ENCODE measurements at places on chromosomes 5 and 9.
A peak's percentile ranks its signal among the peaks of the same experiment; 100 is the strongest.

GRCh38 chr9:137007816-137008270 lies 11.5 kb upstream of the CLIC3 start:
- DNase-seq: no peak

- DNase-seq: no peak
These were observed 20.1 kb upstream of the IFNB1 start for GRCh38 chr9:21097817-21098216.

GRCh38 chr5:10452768-10453331 lies 11.2 kb downstream of the ROPN1L start:
- no peak for DNase-seq

DNA sequence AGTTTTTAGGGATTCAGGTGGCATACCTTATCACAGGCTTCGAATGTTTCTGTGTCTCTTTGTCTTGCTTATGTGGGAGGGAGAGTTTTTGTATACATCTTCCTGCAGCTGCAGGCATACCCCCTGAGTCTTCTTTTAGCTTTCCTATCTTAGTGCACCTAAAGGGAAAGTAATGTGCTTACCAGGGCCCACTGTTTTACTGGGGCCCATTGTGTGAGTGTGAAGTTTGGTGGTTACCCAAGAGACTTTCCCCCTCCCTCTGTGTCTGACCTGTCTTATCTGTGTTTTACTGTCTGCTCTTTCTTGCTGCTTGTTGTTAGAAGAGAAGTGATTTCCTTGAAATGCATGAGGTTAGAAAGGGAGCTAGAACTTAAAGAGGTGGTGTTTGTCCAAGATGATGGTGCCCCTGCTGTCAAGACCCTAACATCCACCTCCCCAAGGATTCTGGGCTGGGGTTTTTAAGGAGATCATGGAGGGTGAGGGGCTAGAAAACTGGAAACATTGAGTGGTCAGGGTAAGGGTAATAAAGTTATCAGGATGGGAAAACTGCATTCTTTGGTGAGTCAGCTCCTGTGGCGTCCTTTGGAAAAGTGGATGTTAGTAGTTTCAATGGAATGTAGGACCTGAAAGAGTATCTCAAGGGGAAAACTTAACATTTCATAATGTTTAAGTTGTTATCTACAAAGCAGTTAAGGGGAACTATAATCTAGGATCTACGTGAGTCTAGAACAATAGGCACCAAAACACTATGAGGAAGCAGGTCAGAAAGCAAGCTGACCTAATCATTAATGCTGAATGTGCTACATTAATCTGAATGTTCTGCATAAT lies 583.5 kb upstream of the TUSC1 start:
- no peak for DNase-seq

GRCh38 chr9:37948417-37948980 lies 44.6 kb upstream of the SLC25A51 start:
- DNase-seq: no peak

DNA sequence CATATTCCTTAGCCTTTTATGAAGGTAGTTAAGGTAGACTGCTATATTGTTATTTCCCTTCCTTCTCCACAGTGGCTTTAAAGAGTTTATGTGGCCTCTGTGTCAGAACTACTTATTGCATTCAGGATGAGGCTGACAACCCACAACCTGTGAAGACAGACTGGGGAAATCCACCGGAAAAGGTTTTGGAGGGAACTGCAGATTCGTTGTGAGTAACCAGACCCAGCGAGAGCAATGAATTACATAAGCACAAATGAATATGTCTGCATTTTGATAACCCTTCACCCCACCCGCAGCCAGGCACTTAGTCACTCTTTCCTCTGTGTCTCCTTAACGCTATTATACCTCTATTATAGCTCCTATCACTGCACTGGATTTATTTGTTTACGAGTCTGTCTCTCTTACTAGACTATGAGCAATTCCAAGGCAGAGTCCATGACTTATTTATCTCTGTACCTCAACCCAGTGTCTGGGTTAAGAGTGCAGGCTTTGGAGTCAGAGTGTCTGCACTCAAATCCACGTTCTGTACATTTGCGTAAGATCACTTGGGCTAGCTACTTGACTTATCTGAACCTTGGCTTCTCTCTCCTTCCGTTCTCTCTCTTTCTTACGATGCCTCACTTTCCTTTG lies 19.2 kb downstream of the KCTD16 start:
- DNase-seq: peak; percentile 61

DNA sequence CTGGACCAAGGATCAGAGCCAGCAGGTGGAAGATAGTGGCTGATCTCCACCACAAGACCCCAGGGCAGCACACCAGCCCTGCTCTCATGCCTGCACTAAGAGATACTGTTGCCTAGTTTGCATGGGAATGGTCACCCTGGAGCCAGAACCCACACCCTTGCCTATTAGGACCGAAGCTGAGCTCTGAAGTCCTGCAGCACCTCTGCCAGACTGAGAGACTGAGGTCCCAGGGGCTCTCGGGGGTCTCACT lies 11.3 kb downstream of the ACSL6 start:
- DNase-seq: no peak

DNA sequence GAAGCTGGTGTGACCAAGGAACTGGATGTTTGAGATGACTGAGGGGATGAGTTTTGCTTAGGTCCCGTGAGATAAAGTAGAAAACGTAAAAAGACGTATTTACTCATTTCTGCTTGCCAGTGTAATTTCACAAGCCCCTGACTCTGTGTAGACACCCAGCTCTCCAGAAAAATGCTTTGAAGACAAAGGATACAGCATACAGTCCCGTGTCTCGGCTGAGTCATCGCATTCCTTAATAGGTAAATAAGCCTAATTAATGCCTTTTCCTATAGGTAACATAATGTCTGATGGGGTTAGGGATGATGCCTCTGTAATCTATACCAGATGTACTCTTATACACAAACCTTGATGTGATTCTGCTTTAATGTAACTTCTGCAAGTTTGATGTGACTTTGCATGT lies 20.2 kb downstream of the S100Z start:
- DNase-seq: no peak

- no peak for DNase-seq
These were observed 657.8 kb downstream of the TLE1 start for GRCh38 chr9:81031422-81032029.

DNA sequence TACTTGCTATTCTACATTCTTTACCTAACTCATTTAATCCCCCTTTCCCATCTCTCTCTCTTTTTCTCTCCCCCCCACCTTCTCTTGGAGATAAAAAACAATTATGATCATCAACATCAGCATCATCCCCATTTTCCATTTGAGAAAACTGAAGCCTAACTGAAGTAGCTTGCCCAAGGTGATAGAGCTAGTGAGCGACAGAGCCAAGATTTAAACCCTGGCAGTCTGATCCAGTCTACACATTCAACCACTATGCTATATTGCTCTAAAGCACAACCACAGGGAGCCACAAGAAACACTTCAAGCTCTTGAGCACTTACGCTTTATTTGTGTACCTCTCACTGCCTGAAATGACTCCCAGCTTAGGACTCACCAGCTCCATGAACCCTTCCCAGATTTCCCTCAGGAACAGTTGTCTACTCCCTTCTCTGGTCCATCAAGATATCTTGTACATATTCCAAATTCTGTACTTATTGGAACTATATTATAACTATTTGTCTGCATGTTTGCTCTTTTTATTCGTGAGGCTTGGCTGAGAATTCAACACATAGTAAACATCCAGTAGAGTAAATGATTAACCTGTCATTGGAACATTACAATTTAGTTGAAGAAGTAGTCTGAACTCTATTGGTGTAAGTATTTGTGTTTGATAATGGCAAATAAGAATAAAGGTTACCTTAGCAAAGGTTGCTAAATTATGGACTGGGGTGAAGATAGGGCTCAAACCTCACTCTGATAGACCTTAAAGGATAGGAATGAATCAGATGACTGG lies 164.8 kb downstream of the EFNA5 start:
- DNase-seq: no peak

DNA sequence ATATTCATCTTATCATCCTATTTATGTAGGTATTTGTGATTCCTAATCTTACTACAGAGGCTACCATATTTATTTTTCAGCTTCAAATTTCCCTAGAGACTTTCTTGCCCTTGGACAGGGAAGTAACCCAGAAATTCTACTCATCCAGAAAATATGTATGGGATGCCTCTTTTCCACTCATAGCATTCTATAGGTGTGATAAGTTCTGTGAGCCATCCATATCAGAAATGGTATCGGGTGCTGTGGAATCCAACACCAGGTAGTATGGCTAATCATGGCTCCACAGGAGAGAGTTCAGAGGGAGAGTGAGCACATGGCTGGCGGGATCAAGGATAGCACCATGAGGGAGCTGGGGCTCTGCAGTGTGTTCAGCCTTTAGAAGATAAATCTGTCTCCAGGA lies 349.3 kb upstream of the ACTBL2 start:
- DNase-seq: no peak

DNA sequence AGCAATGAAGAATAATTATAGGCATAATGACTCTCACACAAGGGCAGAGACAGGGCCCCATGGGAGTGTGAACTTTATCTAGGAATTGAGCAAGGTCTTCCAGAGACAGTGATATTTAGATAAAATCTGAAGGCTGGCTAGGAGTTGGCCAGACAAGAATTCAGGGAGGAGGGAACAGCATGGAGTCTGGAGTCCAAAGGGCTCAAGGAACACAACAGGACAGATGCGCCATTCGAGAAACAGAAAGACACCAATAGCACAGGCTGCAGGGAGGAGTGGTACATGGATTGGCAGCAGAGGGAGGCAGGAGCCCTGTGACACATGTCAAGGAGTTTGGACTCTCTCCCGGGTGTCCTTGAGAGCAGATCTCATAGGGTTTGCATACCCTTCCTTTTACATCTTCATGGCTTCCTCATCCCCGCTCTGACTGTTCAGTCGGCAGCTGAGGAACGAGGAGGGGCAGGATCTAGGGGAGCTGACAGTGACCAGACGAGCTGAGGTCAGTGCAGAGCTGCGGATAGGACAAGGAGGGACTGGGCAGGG lies 64.0 kb upstream of the XPA start:
- no peak for DNase-seq

GRCh38 chr5:73278693-73279092 lies 105.7 kb downstream of the TMEM174 start:
- no peak for DNase-seq

GRCh38 chr5:115709585-115709984 lies 83.7 kb upstream of the TMED7 start:
- no peak for DNase-seq

GRCh38 chr5:59330680-59331079 lies 562.8 kb downstream of the PDE4D start:
- DNase-seq: no peak

- DNase-seq: no peak
These were observed 20.8 kb upstream of the CERCAM start for GRCh38 chr9:128399861-128400260.

- DNase-seq: no peak
These were observed 225.1 kb upstream of the TBCA start for GRCh38 chr5:78001197-78001596.

DNA sequence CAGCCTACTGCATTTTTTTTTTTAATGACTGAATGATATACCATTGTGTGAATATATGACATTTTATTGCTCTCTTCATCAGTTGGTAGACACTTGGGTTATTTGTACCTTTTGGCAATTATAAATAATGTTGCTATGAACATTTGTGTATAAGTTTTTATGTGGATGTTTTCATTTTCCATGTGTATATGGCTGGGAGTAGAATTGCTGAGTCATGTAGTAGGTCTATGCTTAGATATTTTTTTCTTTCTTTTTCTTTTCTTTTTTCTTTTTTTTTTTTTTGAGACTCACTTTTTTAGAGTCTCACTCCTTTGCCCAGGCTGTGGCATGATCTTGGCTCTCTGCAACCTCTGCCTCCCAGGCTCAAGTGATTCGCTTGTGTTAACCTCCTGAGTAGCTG lies 32.9 kb upstream of the FAM120AOS start:
- no peak for DNase-seq

DNA sequence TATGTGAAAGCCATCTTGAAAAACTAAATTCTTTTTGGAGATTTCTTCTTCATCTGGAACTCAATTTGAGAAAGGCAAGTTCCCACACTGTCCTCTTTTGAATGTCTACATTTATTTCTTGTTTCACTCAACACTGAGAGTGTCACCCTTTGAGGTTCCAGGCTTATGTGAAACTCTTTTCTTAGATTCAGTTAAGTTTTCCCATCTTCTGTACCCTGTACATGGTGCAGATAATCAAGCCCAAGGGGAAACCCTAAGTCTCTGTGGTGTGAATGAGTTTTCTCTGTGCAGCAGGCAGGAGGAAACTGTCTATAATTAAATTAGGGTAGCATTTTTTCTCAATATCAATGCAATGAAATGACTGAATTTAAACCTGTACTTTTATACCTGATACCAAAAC lies 72.3 kb upstream of the PRLR start:
- DNase-seq: no peak

DNA sequence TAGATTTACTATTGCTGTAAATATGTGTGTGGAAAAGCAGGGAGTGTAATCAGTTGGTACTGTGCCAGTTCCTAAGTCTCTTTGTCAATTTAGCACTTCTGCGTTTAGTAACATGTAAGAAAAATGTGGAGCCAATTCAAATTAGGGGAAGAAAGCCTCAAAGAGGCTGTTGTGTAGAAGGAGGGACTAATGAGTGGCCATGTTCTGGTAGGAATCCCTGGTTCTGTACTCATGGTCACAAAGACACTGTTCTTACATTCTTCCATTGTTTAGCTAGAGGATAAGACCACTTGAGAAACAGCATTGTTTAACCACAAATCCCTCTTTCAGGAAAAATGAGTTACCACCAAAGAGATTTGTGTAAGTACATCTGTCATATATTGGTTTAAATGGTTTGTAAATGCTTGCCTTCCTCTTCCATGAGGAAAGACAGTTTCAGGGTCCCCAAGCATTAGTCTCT lies 14.9 kb downstream of the ARHGEF28 start:
- no peak for DNase-seq

DNA sequence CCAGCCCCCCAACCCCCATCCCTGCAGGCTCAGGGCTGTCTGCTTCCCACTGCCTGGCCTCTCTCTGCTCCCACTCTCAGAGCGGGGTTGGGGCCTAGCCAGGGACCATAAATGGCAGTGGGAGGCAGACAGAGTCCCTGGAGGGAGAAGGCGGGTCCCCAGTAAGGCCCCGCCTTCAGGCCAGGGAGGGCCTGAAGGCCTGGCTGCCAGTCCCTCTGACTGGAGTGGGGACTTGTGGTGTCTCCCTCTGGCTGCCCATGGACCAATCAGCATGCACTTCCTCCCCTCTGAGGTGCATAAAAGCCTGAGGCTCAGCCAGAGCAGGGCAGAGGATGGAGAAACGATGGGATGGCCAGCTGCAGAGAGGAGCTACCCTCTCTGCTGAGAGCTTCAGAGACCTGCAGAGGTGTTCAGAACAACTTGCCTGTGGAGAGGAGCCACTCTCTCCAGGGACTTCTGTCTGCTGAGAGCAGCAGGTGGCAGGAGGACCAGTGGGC lies 2.7 kb upstream of the BTNL9 start:
- no peak for DNase-seq

DNA sequence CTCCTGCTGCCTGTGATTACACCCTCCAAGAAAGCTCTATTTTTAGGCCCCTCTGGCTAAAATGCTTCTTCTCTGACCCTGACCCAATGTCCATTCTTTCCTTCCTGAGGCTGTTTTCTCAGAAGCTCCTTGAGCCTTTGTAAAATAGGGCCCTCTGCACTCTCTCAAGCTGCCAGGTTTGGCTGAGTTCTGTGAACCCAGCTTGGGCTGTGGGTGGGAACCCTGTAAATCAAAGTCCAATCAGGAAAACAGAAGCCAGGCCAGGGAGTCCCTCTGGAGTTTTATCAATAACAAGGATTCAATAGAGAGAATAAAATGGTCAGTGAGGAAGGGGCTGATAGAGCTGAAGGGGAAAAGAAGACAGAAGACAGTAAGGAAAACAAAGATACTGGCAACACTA lies 43.7 kb upstream of the ERCC6L2 start:
- no peak for DNase-seq

- DNase-seq: no peak
These were observed 29.3 kb upstream of the ABL1 start for GRCh38 chr9:130805510-130806326.

GRCh38 chr9:72165821-72166547 lies 16.7 kb downstream of the GDA start:
- no peak for DNase-seq

Measured in activated CD8-positive, alpha-beta memory T cell treated with anti-CD3 and anti-CD28 coated beads for 4 hours (primary cell).